ENCODE measurements at places on chromosomes 2 and 18. TPM values are rescaled to one million over a fixed set of nuclear protein-coding genes. Genes with fewer than 3 reads are reported as not detected.

DNA sequence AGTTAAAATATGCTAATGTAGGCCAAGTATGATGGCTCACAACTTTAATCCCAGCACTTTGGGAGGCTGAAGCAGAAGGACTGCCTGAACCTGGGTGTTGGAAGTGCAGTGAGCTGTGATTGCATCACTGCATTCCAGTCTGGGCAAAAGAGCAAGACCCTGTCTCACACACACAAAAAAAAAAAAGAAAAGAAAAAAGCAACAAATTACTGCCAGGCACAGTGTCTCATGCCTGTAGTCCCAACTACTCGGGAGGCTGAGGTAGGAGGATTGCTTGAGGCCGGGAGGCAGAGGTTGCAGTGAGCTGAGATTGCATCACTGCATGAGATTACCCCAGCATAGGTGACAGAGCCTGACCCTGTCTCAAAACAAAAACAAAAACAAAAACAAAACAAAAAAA is 110.6 kb downstream of the PRELID3A start:
- no peak for DNase-seq

- DNase-seq = no peak
Measured at GRCh38 chr2:17763641-17764333, 9.8 kb downstream of the GEN1 start.

DNA sequence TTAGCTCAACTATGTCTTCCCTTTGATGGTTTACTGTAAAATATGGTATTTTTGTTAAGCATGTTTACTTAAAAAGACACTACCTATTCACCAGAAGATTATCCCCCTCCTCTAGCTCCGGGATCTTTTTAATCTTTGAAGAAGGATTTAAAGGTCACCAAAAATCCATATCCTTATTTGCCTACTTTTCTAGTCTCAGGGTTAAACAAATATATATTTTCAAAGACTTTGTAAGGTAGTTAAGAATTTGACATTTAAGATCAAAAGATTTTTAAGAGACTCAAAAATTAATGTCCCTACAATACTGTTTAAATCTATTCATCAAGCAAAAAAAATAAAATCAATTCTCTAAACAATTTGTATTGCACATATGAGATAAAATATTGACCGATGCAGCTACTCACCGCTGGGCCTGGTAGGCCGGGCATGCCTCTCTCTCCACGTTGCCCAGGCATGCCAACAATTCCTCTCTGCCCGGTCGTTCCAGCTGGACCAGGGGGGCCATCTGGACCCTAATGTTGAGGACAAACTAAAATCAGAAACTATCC is 76.1 kb downstream of the COL3A1 start:
- DNase-seq = no peak

GRCh38 chr2:145410086-145410485 is 890.2 kb upstream of the ZEB2 start:
- DNase-seq = no peak

DNA sequence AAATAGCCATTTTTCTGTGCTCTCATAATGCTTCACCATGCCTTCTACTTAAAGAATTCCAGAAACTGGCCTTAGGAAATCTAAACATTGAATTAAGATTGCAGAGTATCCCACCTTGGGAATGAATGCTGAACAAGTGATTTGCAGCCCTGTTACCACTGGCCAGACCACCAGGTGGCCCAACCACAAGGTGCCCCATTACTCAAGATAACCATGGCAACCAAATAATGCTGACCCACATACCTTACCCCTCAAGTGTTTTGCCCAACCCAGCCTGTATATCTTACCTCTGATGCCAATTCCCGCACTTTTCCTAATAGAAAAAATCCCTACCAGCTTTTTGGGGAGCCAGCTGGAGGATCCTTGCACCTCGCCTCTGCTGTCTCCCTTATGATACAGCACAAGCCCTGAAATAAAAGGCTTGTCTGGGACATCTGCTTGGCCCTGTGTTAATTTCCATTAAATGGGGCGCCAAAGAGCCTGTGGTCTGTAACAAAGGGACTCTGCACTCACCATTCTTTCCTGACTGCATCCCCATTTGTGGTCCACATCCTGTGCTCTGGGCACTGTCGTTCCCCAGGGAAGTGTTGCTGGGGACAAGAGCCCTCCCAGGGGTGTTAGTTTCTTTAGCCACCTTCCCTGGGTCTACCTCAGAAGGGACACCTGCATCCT is 17.3 kb upstream of the KCNF1 start:
- DNase-seq = no peak

- DNase-seq = no peak
Measured at GRCh38 chr2:212549941-212550340, 11.3 kb upstream of the ERBB4 start.

DNA sequence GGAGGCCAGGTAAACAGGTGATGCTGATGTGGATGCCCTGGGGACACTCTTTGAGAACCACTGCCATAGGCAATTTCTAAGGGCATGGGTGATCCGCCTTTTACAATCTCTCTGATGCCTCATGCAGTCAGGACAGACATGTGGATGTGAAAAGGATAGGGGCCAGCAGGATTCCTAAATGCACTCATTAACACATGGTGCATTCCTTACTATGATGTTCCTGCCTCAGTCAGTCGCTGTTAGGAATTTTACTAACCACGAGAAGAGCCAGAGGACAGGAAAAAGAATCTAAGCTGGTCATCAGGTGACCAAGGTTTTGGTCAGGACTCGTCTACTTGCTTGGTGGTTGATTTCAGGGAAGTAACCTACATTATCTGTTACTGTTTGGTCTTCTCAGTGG is 191.0 kb downstream of the ARL4C start:
- DNase-seq = no peak

MFSD2B gene
- 0.16 TPM for total RNA-seq

BMP10 gene
- 0.19 TPM for total RNA-seq

CTAGE1 gene
- not detected for total RNA-seq

RTKN gene
- total RNA-seq = 14.0 TPM

PSMA8 gene
- not detected for total RNA-seq
